A172 (cell line): ENCODE measurements at places on chromosomes 6 and 20. TPM values are rescaled to one million over a fixed set of nuclear protein-coding genes. Genes with fewer than 3 reads are reported as not detected.

The HDGFL1 gene
- not detected in 2 replicates for total RNA-seq

The NR2E1 gene
- total RNA-seq: 0.05 TPM in 1 of 2 replicates, not detected in the other

The TCF15 gene
- not detected in 2 replicates for total RNA-seq

The HUS1B gene
- 0.12 and 1.2 TPM in 2 replicates for total RNA-seq

The SYS1 gene
- total RNA-seq: 14.5 and 18.6 TPM in 2 replicates

GRCh38 chr20:61561111-61561830, 309.2 kb downstream of the CDH4 start:
- no peak for DNase-seq

- DNase-seq: no peak
These were observed 40.9 kb upstream of the SLA2 start for GRCh38 chr20:36686944-36687343.

The IL17A gene
- total RNA-seq: not detected in 2 replicates

- DNase-seq: no peak
These were observed 23.6 kb downstream of the LINC00237 start for GRCh38 chr20:21082584-21082983.

- DNase-seq: peak; percentile 16
These were observed 1.1 kb upstream of the PHF10 start for GRCh38 chr6:169725125-169726048.

GRCh38 chr20:64265201-64265600, 9.7 kb downstream of the PCMTD2 start:
- no peak for DNase-seq

The PAX1 gene
- not detected in 2 replicates for total RNA-seq

The STX11 gene
- total RNA-seq: 0.86 and 0.88 TPM in 2 replicates

- no peak for DNase-seq
These were observed 796.3 kb downstream of the KIF16B start for GRCh38 chr20:15776770-15777466.

DNA sequence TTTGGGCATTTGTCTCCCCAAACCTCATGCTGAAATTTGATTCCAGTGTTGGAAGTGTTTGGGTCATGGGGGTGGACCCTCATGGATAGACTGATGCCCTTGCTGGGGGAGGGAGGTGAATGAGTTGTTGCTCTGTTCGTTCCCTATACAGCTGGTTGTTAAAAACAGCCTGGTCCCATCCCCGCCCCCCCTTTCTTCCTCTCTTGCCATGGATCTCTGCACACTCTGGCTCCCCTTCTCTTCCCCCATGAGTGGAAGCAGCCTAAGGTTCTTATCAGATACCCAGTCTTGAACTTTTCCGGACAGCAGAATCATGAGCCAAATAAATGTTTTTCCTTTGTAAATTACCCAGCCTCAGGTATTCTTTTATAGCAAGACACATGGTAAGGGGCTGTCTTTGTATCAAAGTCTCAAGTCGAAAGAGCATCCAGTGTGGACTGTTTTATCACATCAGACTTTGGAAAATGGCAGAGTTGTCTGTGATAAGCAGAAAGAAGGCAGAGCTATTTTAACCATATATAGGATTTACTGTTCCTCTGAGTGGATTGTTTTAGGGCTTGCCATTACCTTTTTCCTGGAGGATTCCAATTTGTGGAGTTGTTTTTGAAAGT, 31.2 kb downstream of the SLC9A8 start:
- no peak for DNase-seq

The ADTRP gene
- total RNA-seq: 1.9 and 3.9 TPM in 2 replicates

DNA sequence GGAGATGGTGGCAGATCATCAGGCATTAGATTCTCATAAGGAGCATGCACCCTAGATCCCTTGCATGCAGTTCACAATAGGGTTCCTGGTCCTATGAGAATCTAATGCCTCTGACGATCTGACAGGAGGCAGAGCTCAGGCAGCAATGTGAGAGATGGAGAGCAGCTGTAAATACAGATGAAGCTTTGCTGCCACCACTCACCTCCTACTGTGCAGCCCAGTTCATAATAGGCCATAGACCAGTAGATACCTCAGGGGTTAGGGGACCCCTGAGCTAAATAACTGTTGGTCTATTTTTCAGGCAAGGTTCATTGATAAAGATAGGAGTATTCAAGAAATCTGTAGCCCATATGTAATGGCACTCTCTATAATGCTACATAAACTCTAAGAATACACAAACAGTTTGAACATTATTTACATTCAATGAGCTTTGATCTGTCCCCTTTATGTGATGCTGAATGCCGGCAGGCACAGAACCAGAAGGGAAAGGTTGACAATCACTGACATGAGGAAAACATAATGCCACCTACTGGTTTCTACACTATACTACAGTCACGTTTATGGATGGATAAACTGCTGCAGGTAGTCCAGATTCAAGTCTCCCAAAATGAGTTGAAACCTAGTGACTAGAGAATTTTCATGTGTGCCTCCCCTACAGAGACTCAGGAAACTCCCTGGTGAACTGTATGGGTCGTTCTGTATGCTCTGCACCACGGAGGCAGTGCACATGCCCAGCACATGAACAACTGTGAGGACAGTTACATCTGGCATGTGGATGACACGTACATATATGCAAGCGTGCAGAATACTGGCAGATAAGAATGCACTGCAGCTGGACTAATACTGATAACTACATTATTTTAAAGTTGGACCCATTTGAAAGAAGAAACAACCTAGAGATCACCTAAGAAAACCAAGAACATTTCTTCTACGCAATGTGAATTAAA, 72.0 kb downstream of the DST start:
- DNase-seq: no peak

The KIF6 gene
- 0.26 TPM in 2 replicates for total RNA-seq

The BMP2 gene
- not detected in 2 replicates for total RNA-seq

The OTOR gene
- total RNA-seq: not detected in 2 replicates

GRCh38 chr6:134115715-134116074, 63.3 kb upstream of the SLC2A12 start:
- DNase-seq: no peak

The ZNF334 gene
- total RNA-seq: 0.12 TPM in 1 of 2 replicates, not detected in the other

The OR2H2 gene
- total RNA-seq: not detected in 2 replicates

DNA sequence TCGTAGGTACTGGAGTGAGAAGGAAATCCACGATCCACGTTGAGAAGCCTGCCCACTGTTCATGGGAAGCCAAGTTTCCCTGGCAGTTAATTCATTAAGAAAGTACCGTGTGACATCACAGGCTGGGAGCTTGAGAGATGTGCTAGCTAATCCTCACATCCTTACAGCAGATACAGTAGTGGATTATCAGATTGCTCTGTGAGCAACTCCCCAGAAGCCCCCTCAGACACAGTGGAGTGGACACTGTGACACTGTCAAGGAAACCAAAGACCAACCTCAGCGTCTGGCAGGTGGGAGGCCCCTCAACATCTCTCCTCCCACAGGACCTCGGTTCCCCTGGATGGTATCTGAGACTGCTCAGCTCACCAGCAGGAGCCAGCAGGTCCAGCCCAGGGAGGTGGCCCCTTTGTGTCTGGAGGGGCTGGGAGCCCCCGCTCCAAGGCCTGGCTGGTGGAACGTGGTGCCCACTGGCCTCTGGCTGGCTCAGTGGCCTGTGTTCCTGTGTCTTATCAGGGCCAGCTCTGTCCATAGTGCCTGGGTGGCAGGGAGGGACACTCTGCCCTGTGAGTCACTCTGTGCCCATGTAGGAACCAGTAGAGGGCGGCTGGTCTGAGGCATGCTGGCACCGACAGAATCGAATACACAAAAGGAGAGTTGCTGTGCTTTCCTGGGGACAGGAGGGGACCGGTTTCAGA, 7.2 kb downstream of the PYGB start:
- DNase-seq: peak; percentile 32

DNA sequence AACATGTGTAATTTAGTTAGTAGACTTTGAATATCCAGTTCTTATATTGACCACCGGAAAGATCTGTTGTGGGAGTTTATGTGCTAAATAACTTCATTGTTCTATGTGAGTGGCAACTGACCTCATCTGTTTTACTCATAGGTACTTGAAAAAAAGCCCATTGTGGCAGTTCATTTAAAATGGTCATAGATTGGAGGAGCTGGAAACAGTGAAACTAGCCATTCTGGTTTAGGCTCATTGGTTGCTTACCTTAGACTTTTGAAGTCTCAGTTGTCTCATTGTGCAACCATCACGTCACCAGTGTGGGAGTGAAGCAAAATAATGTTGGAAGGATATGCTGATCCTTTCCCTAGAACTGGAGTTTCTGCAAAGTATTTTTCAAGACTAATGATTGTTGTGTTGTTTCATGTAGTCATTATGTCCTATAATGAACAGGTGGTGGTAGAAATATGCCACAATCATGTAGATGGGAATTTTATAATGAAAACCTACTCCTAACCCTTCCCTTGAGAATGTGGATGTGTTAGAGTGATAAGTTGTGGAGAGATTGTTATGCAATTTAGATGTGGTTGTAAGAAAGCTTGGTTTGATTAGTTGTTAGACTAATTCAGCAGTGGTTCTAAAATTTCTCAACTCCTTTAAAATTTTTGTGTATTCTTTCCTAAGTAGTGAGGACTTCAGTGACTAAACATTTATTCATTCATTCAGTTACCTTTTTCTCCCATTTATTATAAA, 18.3 kb downstream of the DSP start:
- DNase-seq: no peak

The COX4I2 gene
- not detected in 2 replicates for total RNA-seq

GRCh38 chr6:40907198-40907701, 131.8 kb downstream of the UNC5CL start:
- peak; percentile 77 for DNase-seq

The LHFPL5 gene
- not detected in 2 replicates for total RNA-seq

DNA sequence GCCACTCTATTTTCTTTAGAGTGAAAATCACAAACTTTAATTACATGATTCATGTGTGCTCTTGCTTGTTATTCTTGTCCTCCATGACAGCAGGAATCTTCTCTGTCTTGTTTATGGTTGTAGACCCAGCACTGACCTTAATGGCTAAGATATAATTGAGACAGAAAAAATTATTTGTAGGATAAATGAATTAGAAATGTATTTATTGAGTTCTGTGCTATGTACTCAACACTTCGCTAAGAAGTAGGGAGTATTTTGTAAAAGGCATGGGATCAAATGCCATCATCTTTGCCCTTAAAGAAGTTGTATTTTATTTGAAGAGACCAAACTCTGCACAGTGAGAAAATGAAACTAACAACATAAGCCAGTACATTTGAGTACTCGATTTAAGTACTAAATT, 71.2 kb downstream of the CBLN4 start:
- no peak for DNase-seq

GRCh38 chr6:90271831-90272230, 24.8 kb downstream of the BACH2 start:
- DNase-seq: no peak

- no peak for DNase-seq
These were observed 60.1 kb upstream of the E2F3 start for GRCh38 chr6:20341564-20341963.

DNA sequence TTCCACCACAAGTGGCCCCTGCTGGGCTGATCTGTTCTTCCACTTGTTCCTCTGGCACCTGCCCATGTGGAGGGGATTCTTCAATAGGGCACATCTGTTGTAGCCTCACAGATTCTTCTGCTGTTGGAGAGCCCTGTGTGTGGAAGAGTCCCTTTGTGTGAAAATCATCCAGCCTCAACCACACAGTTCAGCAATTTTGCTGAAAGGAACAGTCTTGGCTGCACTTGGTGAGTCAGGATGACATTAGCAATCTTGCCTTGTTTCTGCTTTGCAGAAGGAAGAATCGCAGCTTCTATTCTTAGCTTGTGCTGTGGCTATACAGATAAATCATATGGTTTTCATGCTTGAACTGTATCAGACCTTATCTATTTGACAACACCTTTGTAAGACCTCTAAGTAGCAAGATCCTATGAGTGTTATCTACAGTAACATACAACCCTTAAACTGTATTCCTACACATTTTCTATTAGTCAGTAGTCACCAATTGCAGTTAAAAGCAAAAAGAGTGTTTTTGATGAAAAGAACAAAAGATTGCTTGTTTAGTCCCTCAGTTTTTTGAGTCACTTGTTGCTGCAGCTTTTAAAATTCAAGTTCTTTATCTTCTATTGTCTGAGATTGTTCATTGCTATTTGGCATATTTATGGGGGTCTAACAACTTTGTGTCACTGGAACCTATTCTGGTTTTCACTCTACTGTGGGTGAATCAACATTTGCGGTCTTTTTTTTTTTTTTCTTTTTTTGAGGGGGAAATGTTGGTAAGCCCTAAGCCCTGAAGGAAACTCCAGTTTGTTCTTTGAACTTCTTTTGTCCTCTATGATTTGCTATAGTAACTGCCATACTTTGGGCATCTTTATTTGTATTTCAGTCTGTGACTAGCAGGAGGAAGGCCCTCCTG, 231.6 kb downstream of the TFAP2B start:
- peak; percentile 12 for DNase-seq

The SAPCD1 gene
- 1.1 and 3.0 TPM in 2 replicates for total RNA-seq

The NKAPL gene
- not detected in 2 replicates for total RNA-seq

The ZNF343 gene
- total RNA-seq: 8.5 and 9.5 TPM in 2 replicates

DNA sequence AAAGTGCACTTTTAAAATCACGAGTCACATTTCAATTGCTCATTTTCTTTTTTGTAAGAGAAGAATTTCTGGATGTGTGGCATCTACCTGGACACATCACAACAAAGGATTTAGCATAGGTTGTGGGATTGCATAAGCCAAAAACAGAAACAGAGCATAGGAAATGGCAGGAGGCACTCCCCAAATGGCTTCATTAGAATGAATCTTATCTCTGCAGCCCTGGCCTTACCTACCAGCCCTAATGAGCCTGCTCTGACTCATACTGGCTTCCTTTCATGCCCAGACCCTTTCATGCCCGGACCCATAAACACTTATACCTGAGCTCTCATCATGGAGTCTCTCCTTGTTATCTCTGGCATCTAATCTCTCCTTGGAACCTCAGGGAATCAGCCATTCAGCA, 23.9 kb upstream of the SPTLC3 start:
- peak; percentile 57 for DNase-seq

DNA sequence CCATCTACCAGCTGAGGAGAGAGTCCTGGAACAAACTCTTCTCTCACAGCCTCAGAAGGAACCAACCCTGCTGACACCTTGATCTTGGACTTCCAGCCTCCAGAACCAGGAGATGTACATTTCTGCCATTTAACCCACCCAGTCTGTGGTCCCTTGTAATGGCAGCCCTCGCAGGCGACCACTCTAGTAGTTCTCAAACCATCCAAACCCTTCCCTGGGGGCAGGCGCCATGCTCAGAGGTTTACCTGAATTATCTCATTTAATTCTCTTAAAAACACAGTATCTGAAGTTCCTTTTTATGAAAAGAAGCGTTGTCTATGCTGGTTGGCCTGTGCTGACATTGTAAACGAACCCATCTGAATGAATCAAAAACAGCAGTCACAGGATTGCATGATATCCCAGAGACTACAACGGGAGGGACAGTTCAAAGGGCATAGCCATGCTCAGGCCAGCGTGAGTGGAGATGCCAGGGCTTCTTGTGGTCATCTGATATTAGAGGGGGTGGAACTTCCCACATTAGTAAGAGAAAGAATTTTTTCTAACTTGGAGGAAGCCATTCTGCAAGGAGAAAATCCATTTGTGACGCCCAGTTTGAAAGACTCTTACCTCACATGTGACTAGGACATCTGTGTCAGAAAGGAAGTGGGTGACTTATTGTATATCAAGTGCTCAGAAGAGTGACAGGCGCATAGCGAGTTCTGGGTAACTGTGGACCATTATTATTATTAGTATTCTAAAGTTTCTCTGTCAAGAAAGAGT, 17.2 kb upstream of the TAGAP start:
- no peak for DNase-seq

GRCh38 chr6:146709036-146709622, 110.4 kb downstream of the ADGB start:
- no peak for DNase-seq
